ENCODE measurements at places on chromosomes 7 and 10.
A peak's percentile ranks its signal among the peaks of the same experiment; 100 is the strongest.

DNA sequence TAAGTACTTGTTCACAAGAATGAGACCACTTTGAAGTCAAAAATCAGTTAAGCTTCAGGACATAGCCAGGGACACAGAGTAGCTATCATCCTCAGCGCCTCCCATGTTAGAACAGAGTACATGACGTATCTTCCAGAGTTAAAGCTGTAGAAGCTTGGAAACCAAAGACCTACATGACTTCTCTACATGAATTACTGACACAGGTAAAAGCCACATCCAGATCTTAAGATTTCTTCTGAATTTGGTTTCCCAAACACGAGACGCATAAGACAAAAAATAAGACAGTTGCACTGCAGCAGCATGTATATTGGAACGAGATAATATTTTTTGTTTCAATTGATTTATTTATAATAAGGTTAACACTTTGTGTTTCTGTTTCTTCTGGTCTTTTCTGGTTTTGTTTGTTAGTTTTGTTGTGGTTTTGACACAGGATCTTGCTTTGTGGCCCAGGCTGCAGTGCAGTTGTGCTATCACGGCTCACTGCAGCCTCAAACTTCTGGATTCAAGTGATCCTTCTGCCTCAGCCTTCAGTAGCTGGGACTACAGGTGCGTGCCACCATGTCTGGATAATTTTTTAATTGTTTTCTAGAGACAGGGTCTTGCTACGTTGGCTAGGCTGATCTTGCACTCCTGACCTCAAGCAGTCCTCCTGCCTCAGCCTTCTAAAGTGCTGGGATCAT, 10.2 kb upstream of the EPC1 start:
- no peak for DNase-seq

DNA sequence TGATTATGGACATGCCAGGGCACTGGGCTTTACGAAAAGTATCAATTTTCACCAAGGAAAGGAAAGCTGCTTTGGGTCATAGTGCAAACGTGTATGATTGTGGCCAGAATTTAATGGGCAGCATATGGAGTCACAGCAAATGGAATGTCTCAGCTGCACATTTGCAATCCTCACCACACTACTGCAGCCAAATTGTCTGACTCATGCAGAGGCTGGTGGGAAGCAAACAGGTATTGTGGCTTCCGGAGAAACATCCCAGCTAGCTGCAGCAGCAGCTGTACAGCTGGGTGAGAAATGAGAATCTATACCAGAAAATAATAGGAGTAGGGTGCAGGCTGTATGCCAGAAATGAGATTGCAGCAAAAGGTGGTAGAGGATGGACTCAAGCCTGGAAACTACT, 374.7 kb upstream of the VWC2 start:
- no peak for DNase-seq

DNA sequence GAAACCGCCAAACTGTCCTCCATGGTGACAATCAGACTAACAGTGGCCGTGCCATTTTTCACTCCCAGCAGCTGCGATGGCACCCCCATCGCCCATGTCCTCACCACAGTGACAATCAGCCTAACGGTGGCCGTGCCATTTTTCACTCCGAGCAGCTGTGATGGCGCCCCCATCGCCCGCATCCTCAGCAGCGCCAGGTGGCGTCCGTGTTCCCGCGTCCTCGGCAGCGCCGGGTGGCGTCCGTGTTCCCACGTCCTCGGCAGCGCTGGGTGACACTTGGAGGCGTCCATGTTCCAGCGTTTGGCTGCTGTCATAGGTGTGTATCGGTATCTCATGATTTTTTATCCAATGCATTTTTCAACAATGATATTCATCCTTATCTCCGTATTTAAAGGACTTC, 267.3 kb downstream of the PTPRN2 start:
- no peak for DNase-seq

DNA sequence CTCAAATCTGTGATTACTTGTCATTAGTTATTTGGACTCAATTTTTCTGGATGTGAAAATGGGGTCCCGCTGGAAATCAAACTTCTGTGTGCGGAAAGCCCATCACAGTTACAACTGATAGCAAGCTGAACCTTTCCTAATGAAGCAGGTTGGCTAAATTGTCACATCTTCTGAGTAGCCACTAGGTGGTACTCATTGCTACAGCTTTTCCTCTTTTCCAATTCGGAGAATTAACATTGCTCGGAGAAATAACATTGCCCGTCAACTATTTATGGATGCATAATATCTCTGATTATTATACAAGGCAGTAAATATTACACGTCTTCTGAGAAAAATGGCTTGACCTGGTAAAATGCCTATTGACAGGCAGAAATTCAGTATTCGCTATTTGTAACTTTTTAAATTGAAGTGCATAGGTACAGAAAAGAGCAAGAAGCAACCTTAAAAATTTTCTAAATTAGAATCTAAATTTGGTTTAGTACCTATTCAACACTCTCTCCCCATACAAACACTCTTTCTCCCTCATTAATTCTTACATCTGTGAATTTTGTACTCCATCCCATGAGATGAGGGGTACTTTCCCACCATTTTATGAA, 17.3 kb upstream of the BLOC1S2 start:
- peak; percentile 33 for DNase-seq

DNA sequence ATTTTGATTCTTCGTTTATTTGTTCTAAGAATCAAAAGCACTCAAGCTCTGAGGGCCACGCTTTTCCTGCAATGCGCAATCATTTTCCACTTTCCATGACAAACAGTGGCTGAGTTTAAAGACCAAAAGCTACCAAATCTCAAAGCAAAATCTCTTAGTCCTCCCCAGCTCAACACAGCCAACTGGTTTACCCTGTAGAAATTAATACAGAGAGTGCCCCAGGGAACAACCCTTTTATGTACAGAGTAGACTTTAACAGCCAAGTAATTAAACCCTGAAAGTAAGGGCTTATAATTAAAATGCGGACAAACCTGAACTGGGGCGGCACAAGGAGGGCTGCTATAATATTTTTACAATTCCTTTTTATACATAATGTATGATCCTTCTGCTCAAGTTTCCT, 53.2 kb downstream of the FAM53B start:
- DNase-seq: no peak

DNA sequence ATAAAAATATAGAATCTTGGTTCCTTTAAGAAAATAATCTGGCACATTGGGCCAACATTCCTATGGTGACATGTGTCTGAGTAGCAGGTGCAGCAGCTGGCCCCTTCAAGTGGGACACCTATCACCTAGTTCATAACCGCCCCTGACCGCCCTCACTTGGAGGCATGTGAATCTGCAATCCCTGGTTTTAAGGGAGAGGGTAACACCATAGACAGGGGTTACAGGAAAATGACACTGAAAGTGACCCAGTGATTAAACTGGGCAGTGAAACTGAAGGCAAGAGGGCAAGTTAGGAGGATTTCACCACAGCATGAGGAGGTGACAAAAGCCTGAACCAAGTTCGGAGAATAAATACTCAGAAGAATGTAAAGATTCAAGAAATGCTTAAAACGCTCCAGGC, 1.1 kb downstream of the RSU1 start:
- DNase-seq: peak; percentile 9

- DNase-seq: no peak
Observed at GRCh38 chr7:5406957-5407945, 16.4 kb downstream of the TNRC18 start.

DNA sequence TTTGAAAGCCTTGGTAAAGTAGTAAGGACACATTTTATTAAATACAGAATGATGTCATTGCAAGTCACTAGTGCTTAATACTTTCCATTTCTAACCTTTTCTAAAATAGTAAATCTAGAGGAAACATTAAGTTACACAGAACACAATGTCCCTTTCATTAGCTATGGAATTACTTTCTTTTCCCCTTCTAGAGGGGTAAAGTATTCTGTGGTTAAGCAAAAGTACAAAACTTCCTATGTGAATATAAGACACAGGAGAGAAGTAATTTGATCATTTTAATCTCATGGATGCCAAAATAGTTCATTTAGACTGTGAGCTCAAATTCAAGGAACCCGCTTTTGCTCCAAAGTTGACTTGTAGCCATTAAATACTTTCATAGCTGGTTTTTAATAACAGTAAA, 49.8 kb downstream of the SEMA3E start:
- DNase-seq: no peak

- DNase-seq: no peak
Observed at GRCh38 chr7:37944737-37945054, 24.3 kb downstream of the EPDR1 start.

GRCh38 chr7:154720016-154720415, 282.9 kb downstream of the PAXIP1 start:
- no peak for DNase-seq

GRCh38 chr10:126087796-126088505, 191.6 kb downstream of the FANK1 start:
- no peak for DNase-seq

All from AML-193 (cell line).